ENCODE measurements at places on chromosomes 2 and 18. TPM values are rescaled to one million over a fixed set of nuclear protein-coding genes. Genes with fewer than 3 reads are reported as not detected.

GTF3C2 gene
- total RNA-seq, result 21.4 TPM

ERFE gene
- total RNA-seq, result 7.3 TPM

USP37 gene
- 10.7 TPM for total RNA-seq

ASB18 gene
- total RNA-seq, result not detected

ACMSD gene
- total RNA-seq, result under 0.01 TPM

FAHD2B gene
- total RNA-seq, result 7.5 TPM

ZAP70 gene
- not detected for total RNA-seq

UCN gene
- 0.14 TPM for total RNA-seq

SMYD1 gene
- not detected for total RNA-seq

MLPH gene
- total RNA-seq, result 12.2 TPM

SCN1A gene
- total RNA-seq, result 0.28 TPM

TFCP2L1 gene
- not detected for total RNA-seq

PDCL3 gene
- 10.2 TPM for total RNA-seq

CENPA gene
- total RNA-seq, result 1.00 TPM

HTRA2 gene
- 44.8 TPM for total RNA-seq

CCDC68 gene
- 6.9 TPM for total RNA-seq

RFTN2 gene
- 10.5 TPM for total RNA-seq

SERPINB10 gene
- total RNA-seq, result not detected

SNORC gene
- 0.92 TPM for total RNA-seq

DTYMK gene
- 11.7 TPM for total RNA-seq

GAD1 gene
- 0.28 TPM for total RNA-seq

SLC11A1 gene
- 0.14 TPM for total RNA-seq

AKAIN1 gene
- not detected for total RNA-seq

ZNF385B gene
- not detected for total RNA-seq

ASIC4 gene
- total RNA-seq, result 0.37 TPM

CMPK2 gene
- 0.43 TPM for total RNA-seq

XDH gene
- not detected for total RNA-seq

C2orf15 gene
- total RNA-seq, result not detected

TUBB8B gene
- total RNA-seq, result not detected

POTEC gene
- under 0.01 TPM for total RNA-seq

HOXD12 gene
- total RNA-seq, result not detected

PTPN2 gene
- 33.1 TPM for total RNA-seq

QPCT gene
- 9.5 TPM for total RNA-seq

CDH2 gene
- total RNA-seq, result 33.7 TPM

NXPH2 gene
- total RNA-seq, result not detected

UPP2 gene
- total RNA-seq, result not detected

C1GALT1C1L gene
- 0.57 TPM for total RNA-seq

TRIM54 gene
- not detected for total RNA-seq

MC4R gene
- total RNA-seq, result not detected

DSC1 gene
- not detected for total RNA-seq

PDE6D gene
- 10.0 TPM for total RNA-seq

MORN2 gene
- total RNA-seq, result 19.1 TPM

IL1B gene
- total RNA-seq, result 54.3 TPM

NAT8 gene
- total RNA-seq, result not detected

ATP6V1C2 gene
- under 0.01 TPM for total RNA-seq

DYNAP gene
- total RNA-seq, result not detected

GPAT2 gene
- total RNA-seq, result 2.3 TPM

Measured in smooth muscle cell of bladder (primary cell).